ENCODE measurements at places on chromosomes 11 and 22.

GRCh38 chr11:134124660-134125451 is 56.0 kb downstream of the JAM3 start:
- peak; percentile 84 for DNase-seq

DNA sequence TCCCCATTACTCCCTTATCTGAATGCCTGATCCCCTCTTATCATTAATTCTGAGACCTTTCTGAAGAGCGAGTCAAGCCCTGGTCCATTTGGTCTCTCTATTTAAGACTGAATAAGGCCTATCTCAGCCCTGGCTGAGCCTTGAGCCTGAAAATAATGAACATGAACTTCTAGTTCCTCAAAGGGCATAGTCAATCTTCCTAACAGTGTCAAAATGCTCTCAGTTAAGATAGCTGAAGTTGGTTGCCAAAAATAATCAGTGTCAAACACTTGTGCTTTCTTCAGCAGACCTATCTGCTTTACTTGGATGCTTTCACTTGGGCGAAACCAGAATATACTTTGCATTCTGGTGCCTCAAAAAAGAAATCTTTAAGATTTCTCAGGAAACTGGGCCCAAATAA is 42.6 kb upstream of the PPP2R1B start:
- no peak for DNase-seq

DNA sequence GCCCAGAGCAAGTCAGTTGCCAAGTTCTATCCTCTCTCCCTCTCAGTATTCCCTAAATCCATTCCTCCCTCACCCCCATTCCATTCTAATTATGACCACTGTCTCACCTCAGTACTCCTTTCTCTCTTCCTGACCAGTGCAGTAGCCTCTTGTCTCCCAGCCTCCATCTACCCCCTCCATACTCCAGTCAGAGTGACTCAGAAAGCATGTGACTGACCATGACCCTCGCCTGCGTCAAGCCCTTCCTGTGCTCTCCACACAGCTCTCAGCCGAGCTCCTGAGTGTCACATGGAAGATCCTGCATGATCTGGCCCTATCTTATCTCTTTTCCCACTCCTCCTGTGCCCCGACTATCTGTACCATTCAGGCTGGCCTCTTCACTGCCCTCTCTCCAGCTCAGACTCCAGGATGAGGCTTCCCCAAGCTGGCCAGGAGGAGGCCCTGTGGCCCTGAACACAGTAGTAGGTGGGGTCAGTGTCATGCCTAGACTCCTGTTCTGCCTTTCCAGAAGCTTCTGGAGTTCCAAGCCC is 42.6 kb downstream of the NEU3 start:
- DNase-seq, result no peak

DNA sequence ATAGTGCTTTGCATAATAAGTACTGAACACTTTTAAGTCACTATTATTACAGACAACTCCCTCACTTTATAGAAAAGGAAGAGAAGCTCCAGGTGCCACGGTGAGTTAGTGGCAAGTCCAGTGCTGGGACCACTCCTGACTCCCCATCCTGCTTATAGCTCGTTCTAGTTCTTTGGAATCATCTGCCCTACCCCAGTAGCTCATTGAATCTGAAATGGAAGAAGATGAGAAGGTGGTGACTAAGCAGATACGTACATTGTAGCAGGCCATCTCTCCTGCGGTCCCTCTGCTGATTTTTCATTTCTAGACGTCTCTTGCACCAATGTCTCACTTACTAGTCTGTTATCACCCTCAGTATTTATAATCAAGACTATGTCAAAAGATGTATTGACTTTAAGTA is 21.6 kb downstream of the MMP20 start:
- no peak for DNase-seq

- DNase-seq, result no peak
Observed at GRCh38 chr11:107683807-107684206, 28.0 kb downstream of the SLN start.

GRCh38 chr22:40347300-40347699 is 1.0 kb downstream of the ADSL start:
- no peak for DNase-seq

GRCh38 chr11:11843211-11843621 is 1.4 kb downstream of the USP47 start:
- peak; percentile 15 for DNase-seq

DNA sequence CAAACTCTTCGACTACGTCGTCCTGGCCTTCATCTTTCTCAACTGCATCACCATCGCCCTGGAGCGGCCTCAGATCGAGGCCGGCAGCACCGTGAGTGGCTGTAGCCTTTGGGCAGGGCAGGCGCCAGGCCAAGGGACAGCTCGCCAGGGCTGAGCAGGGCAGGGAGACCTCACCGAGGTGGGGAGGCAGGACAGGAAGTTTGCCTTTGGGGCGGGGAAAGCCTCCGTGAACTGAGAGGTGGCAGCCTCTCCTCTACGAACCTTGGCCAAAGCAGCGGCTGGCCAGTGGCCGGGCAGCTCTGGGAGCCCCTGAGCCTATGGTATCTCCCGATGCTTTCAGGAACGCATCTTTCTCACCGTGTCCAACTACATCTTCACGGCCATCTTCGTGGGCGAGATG is 93.2 kb downstream of the CACNA1I start:
- DNase-seq, result no peak

GRCh38 chr11:3181725-3182461 is 16.8 kb upstream of the OSBPL5 start:
- no peak for DNase-seq

- DNase-seq, result no peak
Observed at GRCh38 chr11:126391286-126391954, 35.9 kb downstream of the ST3GAL4 start.

DNA sequence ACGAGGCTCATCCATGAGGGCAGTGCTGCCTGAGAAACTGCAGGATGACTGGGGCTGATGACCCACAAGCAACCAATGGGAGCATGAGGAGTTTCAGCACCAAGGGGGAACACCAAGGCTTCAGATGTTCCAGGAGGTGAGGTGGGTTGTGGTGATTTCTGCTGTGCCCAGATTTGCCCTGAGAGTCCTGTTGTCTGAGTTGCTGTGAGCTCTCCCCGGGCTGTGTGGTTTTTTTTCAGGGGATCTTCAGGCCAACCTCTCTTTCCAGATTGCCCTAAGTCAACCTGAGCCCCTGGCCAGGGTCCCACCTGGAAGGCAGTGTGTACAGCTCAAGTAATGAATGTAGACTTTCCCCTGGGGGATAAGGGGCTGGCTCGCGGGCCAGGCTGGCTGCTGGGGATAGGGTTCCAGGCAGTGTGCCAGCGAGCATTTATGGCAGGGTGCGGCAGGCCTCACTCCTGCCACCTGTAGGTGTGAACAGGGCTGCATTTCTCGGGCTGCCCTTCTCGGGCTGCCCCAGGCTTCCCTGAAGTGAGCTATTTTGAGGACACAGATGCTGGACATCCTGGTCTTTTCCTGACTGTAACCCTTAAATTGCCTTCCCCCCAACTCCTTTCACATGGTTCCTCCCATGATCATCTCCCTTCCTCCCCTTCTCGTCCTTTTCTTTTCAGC is 9.8 kb downstream of the SLC22A6 start:
- peak; percentile 26 for DNase-seq

DNA sequence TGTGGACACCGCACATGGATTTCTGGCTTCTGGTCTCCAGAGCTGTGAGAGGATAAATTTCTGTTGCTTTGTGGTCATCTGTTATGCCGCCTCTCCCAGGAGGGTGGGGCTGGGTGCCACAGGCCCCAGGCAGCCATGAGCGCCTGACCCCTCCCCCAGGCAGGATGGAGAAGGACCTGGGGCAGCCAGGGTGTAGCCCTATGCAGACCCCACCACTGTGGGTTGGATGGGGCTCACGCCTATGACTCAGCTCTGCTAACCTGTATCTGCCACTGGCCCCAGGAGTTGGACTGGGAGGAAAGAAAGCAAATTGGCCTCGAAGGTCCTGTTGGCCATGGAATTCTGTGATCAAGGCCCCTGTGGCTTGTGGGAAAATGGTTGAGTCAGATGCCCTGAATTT is 1351.1 kb downstream of the BRD1 start:
- no peak for DNase-seq

- DNase-seq, result no peak
Observed at GRCh38 chr11:58796333-58796732, 48.2 kb downstream of the GLYATL2 start.

GRCh38 chr22:17726928-17727897 is 47.1 kb downstream of the BID start:
- no peak for DNase-seq

DNA sequence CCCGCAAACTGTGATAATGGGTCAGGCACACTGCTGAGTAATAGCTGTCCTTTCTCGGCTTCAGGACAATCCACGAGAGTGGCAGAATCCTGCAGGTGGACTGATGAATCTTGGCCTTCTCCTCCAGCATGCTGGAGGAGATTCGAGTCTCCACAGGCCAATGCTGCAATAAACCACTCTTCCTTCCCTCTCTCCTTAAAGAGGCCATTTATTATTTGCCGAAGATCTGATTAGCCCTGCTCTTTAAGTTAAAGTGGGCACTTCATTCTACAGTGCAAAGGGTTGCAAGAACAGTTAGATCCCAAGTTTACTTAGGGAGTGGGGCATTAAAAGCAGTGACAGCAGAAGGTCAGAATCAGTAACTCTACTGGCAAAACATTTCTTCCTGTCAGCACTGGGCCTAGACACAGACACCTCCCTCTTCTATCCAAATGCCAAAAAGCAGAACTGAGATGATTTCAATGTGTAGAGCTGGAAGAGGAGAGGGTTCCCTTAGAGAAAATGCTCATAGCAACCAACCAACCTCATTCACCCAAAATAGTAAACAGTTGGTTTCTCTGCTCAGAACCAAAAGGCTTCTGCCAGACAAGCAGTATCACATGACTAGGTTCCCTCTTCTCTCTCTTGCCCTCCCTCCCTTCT is 121.7 kb downstream of the SGSM3 start:
- DNase-seq, result peak; percentile 93

DNA sequence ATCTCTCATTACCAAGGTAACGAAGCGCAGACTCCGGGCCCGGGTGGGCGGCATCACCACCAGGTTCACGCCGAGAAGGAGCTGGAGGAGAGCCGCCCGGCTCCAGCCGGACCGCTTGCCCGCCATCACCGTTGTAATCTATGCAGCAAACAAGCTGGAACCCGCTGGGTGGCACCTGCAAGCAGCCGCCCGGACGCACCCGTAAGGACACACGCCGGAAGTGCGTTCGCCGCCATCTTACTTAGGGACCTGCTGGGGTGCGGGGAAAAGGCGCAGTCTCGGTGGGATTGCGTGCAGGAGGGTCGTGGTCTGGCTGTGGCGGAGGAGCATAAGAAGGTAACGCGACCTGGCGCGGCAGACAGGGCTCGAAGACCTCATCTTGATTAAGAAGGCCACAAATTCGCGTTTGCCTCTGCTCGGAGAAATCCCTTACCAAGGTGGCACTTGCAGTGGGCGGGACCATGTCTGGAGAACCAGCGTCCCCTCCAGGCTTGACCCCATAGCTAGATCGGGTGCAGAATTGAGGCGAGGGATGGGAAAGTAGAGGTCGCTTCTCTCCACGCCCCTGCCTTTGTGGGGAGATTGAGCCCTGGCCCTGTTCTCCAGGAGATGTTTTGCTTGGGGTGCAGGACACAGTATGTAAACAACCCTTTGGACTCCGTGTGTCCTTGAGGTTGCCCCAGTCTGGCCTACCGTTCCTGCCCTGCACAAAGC is at the start of gene ACP2:
ACP2 (minus strand) TSS at position 151 of the 714 bp plus-strand sequence; CDS start at position 126, 25 bp downstream.
- peak; percentile 91 for DNase-seq

DNA sequence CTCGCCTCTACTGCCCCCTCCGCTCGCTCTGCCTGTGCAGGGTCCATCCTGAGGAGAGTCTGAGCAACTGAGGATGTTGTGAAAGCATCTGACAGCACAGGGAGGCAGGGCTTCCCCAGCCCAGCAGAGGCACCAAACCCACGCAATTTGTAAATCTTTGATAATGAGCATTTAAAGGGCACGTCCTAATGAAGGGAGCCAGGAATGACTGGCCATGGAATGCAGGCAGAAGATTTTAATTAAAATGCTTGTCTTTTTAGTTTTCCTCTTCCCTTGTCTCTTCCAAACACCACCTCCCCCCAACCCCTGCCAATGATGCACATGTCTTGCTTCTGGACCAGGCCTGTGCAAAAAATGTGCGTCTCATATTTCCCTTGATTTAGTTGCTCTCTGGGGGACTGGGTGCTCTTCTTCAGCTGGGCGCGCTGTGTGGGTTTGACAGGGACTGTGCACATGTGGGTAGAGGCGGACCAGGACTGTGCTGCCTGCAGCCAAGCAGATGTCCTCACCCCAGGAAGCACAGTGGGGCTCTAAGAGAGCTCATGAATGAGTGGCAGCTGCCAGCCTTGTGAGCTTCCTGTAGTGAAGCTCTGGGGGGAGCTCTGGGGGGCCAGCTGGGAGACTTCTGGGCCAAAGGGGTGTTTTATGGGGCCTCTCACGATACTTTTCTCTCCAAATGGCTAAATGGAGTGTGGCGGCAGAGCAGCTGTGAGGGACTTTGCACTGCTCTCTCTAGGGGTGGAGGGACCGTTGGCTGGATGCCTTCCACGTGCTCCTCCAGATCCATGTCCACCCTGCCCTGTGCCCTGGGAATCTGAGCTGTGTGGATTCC is 273.5 kb downstream of the ST3GAL4 start:
- DNase-seq, result peak; percentile 86

- no peak for DNase-seq
Observed at GRCh38 chr22:32016081-32016480, 27.0 kb upstream of the SLC5A1 start.

- DNase-seq, result no peak
Observed at GRCh38 chr22:24954856-24955255, 2.3 kb downstream of the KIAA1671 start.

DNA sequence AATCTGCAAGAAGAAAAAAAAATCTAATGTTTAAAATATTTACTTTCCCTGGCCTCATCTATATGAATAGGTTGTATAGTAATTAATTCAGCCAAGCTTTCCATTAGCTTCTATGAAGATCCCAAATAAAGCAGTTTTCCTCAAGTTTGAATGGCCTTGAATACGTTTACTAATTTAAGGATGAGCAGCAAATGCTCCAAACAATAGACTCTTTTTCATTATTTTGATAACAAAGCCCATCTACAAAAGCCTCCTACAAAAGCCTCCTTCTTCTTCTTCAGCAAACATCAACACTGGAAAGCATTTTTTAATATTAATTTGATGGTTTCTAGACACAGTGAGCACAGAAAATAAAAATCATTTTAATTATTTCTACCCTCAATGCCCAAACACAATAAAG is 1130.3 kb upstream of the CNTN5 start:
- DNase-seq, result no peak

- DNase-seq, result no peak
Observed at GRCh38 chr11:10205928-10206327, 88.1 kb downstream of the SBF2 start.

DNA sequence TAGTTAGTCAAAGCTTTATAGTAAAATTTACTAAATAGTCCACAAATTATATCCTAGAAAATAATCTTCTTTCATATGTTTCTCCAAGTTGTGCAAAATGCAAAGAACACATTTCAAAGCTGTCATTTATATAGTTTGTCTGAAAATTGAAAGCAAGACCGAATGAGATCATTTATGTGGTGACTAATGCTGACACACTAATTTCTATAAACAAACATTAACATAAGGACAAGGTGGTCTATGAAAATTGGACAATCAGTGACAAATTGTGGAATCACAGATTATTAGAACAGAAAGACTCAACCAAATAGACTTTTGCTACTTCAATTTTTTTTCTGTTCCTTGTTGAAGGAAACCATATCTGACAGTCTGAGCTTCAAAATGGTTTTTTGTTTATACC is 1056.1 kb downstream of the LRRC4C start:
- DNase-seq, result no peak

- DNase-seq, result no peak
Observed at GRCh38 chr11:2331404-2331803, 29.6 kb downstream of the TSPAN32 start.
